ENCODE measurements at places on chromosomes 12 and 14. TPM values are rescaled to one million over a fixed set of nuclear protein-coding genes. Genes with fewer than 3 reads are reported as not detected.

Gene MSRB3
- polyA plus RNA-seq, result 24.6 TPM

DNA sequence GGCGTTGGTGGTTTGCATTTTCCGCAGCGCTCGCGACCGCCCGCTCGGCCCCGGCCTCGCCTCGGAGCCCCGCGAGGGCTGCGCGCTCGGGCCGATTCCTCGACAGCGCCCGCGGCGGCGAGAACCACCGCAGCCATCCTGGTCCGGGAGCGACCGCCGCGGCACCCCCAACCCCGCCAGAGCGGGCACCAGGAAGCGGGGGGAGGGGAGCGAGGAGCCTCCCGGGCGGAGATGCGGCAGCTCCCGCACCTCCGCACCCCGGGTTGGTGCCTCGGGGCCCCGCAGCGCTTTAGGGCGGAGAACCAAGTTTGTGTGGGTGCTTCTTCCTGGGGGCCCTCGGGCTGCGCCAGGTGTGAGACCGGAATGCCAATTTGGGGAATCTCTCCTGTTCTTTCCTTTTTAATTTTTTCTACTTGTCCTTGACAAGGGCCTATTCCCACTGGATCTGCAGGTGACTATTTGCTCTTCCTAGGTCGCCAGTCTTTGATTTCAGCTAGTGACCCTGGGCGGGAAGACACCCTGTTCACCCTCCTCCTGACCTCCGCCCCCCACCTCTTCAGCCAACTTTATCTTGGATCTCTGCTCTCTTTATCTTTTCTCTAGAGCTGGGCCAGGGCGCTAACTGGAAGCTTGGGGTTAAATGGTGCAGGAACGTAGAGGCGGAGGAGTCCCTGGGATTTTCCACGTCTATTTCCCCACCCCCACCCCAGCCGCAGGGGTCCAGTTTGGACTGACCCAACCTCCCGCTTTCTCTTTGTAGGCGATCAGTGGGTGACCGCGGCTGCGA, at the start of gene SOCS2:
Gene SOCS2, plus strand, starts transcription at position 751 of the 787 bp plus-strand sequence. CDS start 223 bp downstream, outside the sequence.
- peak; percentile 35 for DNase-seq

Gene MYL6
- polyA plus RNA-seq, result 3,485 TPM

Gene CLEC4C
- not detected for polyA plus RNA-seq

GRCh38 chr12:64175254-64175945, 46.7 kb downstream of the KICS2 start:
- DNase-seq, result no peak

DNA sequence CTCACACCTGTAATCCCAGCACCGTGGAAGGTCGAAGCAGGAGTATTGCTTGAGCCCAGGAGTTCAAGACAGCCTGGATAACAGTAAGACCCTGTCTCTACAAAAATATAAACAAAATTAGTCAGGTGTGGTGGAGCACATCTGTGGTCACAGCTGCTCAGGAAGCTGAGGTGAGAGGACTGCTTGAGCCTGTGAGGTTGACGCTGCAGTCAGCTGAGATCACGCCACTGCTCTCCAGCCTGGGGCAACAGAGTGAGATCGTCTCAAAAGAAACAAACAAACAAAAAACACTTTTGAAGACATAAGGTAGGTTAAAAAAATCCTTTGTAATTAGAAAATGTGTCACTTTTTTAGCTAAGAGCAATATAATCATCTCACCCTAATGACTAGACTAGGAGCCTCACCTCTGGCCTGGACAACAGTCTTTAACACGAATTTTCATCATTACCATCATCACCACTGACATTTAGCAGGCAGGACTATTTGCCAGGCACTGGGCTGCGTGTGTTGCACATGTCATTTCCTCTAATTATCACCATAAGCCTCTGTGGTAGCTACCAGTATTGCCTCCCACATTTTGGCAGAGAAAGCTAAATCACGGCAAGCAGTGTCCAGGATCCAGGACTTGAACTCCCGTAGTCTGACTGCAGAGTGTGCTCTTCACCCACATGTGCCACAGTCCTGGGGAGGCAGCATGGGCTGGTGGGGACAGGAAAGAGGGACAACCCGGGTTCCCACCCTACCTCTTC, 4.6 kb upstream of the SYCP3 start:
- DNase-seq, result no peak

DNA sequence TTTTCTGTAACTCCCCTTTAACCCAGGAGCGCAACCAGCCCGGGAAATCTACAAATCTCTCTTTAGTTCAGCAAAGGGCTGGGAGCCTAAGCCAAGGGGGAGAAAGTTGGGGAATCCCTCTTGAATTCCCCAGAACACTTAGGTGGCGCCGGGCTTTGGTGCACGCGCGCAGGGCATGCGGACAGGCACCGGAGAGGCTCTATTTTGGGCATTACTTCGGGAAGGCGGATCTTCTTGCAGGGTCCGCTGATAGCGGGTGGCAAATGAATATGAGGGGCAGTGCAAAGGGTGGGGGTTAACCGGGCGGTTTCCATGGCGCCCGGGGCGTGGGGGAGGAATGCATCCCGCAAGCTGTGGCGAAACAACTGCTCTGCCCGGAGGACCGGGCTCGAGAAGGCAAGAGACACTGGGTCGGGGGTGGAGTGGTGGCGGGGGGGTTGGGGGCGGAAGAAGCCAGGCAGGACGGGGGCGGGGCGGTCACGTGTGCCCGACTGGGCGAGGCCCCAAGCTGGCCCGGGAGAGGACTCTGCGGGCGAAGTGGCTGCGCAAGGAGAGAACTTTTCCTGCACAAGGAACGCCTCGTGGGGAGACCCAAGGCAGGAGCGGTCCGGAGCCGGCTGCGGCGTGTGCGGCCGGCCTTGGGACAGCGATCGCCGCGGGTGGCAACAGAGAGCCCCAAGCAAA, at the start of gene FLVCR2:
Gene FLVCR2, plus strand, starts transcription at position 519 of the 684 bp plus-strand sequence. CDS start 353 bp downstream, outside the sequence.
- DNase-seq, result peak; percentile 62

DNA sequence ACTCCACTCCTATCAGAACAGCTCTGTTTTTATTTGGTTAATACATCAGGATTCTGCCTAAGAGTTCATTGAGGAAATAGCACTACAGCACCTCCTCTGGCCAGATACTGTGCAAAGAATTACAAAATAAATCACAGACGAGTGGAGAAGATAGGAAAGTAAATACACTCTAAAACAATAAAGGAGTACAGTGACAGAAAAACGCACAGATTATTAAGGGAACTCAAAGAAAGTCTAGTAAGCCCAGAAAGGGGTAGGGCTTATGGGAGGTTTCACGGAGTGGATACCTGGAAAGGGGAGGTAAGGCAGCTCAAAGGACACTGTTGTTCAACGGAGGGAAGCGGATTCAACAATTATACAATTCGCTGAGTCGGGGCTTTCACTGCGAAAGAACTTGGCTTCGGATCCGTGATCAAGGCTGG, 5.5 kb downstream of the OR10AD1 start:
- DNase-seq, result peak; percentile 70

GRCh38 chr12:94561943-94562411, 88.4 kb downstream of the TMCC3 start:
- no peak for DNase-seq

DNA sequence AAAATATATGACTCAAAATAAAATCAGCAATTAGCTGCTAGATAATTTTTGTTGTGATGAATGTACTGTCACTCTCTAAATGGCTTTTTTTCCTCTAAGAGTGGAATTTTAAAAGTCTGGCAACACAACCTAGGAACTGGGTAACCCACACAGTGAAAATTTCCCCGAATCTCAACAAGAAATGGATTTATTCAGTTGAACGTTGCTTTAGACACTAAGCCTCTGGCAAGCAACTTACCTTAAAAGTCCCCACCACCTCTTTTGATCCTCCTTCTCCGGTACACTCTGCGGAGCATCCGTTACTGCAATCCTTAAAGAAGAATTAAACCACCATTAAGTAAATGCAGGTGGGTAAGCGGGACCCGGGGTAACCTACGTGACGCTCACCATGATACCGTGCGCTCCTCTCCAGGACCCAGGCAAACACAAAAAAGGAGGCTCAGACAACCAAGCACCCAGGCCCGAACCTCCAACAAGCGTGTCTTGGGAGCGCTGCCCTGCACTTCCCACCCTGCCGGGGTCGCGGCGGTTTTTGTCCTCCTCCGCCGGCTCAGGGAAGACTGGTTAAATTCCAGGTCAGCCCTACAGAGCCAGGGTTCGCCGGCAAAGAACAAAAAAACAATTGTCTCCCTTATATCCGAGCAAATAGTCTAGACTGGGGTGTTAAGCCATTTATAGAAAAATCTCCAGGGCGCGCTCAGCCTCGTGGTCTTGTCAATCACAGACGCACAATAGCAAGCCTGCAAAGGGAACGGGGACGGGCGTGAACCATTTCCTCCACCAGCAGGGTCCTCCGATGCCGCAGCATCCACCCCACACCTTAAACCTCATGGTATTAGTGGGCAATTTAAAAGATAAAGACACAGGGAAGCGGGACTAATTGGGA, 47.1 kb downstream of the BCAT1 start:
- DNase-seq, result no peak

DNA sequence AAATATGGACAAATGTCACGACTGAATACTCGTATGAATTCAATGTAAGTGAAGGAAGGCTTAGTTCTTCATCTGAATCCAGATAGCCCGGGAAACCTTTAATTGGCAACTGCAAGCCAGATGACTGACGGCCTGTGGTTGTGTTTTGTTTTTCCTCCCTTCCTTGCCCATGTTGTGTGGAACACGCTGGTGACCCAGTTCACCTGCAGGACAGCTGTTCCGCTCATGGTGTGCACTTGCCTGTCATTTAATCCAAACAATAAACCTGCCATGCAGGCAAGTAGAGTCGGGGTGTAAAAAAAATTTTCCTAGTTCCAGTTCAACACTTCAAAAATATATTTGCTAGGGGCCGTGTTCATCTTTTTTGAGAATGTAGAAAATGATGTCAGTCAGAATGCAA, 88.0 kb downstream of the TMEM132D start:
- no peak for DNase-seq

DNA sequence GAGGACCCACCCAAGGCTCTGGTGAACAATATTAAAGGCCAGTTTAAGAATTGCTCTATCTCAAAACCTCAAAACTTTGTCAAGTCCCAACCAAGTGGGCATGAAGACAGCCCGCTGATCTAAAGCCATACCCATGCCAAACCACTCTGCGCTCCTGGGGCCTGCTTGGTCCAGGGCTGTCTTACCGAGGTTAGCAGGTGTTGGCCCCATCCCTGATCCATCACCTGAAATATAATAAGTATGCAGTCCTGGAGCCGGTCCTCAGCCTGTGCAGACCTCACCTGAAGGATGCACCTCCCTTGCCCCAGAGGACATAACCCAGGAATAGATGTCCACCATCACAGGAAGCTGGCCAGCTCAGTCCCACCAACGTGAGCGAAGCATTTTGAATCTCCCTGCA, 198.3 kb upstream of the FKBP4 start:
- no peak for DNase-seq

GRCh38 chr14:34971801-34972200, 11.0 kb upstream of the SRP54 start:
- no peak for DNase-seq

DNA sequence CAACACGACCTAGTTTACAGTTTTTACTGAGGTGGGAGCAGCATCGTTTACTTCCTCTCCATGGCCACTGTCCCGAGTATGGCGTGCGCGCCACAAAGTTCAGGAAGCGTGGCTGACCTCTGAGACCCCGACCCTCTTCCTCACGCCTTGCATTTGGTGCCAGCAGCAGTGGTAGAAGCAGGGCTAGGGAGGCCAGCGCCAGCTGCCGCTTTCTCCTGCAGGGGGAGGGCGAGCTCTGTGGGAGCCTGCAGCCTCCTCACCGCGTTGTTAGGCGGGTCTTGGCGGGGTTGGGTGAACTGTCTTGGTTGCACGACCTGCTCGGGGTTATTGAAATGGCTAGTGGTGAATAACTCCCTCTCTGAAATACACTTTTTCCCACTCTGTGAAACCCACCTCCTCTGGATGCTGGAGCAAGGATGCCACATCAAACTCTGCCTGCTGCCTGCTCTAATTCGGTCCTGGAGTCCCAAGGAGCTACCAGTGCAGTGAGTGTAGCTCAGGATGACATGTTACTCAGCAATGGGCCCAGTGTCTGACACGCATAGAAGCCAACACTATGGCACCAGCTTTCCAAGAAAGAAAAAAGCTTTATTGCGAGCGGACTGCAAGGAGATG, 22.3 kb upstream of the TDRD9 start:
- no peak for DNase-seq

Gene PGF
- polyA plus RNA-seq, result 1.1 TPM

GRCh38 chr14:56175773-56176172, 57.6 kb downstream of the PELI2 start:
- no peak for DNase-seq

DNA sequence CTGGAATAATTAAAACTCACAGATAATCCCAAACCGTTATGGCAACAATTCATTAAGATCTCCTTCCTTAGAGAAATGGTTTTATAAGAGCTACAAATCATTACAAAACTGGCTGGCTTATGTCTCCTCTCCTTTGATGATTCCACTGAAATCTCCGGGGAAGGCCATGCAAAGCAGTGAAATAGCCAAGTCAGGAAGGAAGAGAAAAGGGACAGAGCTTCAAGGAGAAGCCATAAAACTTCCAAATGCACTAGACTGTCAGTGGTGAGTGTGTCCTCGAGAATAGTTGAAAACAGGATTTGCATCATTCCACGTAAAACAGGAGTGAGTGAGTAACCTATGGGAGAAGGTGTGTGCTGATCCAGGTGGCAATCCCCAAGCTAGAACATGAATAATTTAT, 330.0 kb downstream of the DIO2 start:
- DNase-seq, result no peak

DNA sequence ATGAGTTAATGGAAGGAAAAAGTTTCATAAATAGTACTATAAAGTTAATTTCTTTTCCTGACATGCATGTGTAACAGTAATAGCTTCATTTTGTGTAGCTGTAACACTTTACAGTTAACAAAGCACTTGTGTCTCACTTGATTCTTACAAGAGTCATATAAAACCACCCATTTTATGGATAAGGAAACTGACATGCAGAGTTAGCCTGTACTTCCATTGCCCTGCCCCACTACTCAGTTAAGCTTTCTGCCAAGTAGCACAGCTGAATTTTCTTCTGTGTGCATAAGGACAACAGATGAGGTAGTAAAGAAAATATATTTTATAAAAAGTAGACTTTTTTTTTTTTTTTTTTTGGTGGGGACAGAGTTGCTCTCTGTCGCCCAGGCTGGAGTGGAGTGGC, 32.2 kb downstream of the ANO6 start:
- no peak for DNase-seq

Gene ITGA7
- polyA plus RNA-seq, result 1.9 TPM

- DNase-seq, result peak; percentile 36
Observed at GRCh38 chr12:8687846-8688601, 9.8 kb upstream of the RIMKLB start.

GRCh38 chr12:20507711-20508110, 139.4 kb downstream of the PDE3A start:
- no peak for DNase-seq
